ENCODE measurements at places on chromosomes 3 and 15.

GRCh38 chr3:55454611-55455010 is 32.5 kb downstream of the WNT5A start:
- DNase-seq, result no peak

GRCh38 chr3:34305266-34305665 is 506.8 kb downstream of the PDCD6IP start:
- DNase-seq, result no peak

GRCh38 chr3:23648326-23648995 is 157.3 kb upstream of the UBE2E1 start:
- DNase-seq, result no peak

DNA sequence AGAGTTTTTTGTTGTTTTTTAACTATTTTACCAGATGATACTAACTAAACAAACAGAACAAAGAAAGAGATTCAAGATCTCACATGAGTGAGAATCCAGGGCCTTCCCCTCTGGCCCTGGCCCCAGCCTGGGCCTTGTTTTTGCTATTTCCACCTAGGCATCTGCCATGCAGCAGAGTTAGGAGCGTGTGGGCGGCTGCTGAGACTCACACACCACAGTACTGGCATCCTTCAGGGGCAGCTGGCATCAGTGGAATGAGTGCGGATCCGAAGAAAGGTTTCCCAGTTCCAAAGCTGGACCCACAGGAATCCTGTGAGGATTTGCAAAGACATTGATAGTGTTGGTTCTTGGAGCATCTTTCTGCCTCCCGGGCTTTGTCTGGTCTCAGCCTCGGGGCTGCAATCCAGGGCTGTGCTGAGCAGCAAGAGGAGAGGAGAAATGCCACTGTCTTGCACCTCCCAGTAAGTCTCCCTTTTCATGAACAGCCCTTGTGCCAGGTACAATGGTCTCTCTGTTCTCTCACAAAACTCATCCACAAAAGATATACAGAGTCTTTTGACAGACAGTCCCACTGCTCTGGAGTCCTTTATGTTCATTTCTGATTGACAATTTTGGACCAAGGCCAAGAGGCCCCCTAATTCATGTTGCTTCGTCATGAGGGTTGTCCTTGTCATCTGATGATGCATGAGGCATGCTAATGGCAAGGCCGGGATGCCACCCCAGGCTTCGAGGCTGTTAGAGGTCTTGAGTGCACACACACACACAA is 46.6 kb downstream of the APH1B start:
- DNase-seq, result no peak

GRCh38 chr3:20323307-20323927 is 137.4 kb upstream of the SGO1 start:
- no peak for DNase-seq

DNA sequence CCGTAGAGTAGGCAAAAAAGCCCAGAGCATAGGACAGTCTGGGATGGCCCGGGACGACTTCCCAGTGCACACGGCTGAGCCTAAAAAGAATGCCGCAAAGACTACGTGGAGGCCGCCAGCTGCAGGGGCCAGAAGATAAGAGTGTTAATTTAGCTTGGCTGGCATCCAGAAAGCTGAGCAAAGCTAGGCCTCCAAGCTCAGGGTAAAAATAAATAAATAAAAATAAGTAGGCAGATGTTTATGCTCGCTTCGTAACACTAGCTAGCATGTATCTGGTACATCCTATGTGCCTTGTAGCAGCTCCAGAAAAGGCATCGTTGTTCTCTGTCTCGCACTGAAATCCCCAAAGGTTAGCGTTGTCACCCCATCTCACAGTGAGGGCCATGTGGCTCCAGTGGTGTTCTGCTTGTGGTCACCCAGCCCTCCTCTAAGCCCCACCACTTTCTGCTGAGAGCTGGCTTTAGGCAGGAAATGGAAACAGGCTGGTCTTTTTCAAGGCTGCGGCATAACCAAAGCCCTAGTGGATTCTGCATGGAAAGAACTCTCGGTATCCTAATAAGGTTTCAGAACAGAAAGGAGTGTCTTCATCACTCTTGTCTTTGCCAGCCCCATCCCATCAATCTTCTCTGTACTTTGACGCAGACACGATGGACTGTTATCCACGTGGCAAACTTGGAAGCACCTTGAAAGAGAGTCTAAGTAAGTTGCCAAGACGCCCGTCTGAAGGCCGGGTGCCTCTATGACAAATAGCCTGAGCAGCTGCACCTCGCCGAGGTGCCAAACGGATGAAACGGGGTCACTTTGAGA is 58.1 kb upstream of the MEF2A start:
- DNase-seq, result no peak

GRCh38 chr3:122903171-122903570 is 108.3 kb downstream of the SLC49A4 start:
- no peak for DNase-seq

GRCh38 chr3:122987736-122988319 is 39.7 kb downstream of the SEMA5B start:
- DNase-seq, result no peak

DNA sequence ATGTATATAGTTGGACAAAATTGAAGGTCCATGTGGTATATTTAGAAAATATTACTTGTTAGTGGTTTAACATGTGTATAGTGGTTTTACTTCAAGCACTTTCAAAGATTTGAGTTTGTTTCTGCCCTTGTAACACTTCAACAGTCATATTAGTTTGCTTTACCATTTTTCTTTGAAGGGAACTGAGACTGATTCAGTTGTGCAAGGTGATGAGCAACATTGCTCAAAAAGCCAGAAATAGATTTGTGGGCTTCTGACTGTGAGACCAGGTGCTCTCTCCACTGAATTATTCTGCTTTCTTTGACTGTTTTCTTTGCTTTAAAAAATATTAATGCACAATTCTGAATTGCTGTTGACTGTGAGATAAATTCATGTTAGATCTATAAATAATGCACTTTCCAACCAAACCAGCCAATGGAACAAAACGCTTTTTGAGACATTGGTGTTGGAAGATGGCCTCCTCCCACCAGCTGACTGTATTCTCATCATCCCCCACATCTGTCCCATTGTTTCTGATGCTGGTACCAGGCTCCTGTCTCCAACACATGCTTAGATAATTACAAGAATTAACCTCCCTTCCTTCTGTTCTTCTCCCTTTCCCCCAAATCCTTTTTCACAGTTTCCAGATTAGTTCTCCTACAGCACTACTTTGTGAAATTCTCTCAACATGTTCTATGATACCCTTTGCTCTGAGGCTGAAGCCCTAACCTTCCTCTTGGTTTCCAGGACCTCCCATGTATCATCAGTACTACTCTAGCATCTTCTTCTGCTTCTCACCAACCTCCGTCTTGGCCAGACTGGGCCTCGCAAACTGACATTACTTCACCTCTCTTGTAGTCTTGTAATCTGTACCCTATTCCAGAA is 27.9 kb downstream of the PLCL2 start:
- DNase-seq, result no peak

Data from stimulated activated CD8-positive, alpha-beta memory T cell treated with anti-CD3 and anti-CD28 coated beads, Interleukin-7, amount 100 ng/mL, for 48 hours (primary cell).